NCI-H1092 treated with DMSO at 0.1 percent for 48 hours (cell line): ENCODE measurements at places on chromosomes 7 and 10.

DNA sequence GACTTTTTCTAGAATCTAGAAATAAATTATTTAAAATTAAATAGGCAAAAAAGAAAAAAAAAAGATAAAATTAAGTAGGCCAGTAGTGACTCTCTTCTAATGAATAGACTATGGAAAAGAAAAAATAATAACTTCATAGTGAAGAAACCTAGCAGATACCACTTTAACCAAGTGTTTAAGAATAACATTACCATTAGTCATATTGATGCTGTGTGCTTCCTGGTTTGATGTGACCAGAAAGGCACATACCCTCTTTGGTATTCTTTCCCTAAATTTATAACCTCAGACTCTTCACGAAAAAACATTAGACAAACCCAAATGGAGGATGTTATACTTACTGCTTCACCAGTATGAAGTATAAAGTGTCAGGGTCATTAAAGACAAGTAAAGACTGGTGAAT, 42.6 kb downstream of the KIF20B start:
- DNase-seq, result no peak

DNA sequence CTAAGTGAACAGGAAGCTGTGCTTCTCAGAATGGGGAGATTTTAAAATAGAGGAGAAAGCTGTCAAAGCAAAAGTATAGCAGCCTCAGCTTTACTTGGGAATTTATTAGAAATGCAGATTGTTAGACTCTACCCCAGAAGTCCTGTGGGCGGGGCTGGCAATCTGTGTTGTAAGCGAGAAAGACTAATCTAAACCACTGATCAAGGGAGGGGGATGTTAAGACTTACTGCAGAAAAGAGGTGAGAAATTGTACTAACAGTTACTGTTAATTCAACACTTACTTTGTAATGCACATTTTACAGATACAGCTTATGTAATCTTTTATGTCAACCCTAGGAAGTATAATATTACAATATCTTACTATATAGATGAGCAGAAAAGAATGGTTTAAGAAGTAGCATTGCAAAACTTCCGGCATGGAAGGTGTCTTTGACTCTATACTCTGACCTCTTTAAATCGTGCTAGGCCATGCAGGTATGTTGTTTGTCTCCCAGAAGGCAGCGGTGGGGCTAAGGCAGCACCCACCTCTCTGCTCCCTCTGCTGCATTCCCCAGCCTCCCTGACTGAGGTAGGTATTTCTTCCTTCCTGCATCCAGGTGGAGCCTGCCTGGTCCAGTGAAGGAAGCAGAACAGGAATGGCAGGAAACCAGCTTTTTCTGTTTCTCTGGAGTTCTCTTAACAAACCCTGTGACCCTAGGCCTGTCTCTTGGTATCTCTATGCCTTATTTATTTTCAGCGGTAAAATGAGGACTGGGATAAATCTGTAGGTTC, 462.2 kb downstream of the AUTS2 start:
- DNase-seq, result no peak

DNA sequence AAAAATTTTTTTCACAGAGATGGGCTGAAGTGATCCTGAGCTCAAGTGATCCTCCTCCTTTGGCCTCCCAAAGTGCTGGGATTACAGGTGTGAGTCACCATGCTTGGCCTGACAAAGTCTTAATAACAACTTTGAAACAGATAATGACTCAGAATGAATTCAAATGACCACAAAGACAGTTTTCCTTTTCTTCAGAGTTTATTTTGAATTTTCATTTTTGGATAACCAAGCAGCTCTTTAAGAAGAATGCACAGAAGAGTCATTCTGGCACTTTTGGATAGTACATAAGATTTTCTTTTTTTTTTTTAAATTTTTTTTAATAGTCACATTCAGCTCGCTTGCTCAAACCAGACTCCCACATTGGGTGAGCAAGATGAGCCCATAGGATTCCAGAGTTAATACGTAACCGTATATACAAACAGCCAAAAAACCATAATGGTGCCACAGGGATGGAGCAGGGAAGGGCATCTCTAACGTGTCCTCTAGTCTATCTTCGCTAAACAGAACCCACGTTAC, 43.0 kb upstream of the NMT2 start:
- DNase-seq, result no peak

- no peak for DNase-seq
Observed at GRCh38 chr10:110175406-110175805, 32.0 kb upstream of the MXI1 start.

- DNase-seq, result no peak
Observed at GRCh38 chr10:50325449-50326171, 74.3 kb upstream of the ASAH2 start.

DNA sequence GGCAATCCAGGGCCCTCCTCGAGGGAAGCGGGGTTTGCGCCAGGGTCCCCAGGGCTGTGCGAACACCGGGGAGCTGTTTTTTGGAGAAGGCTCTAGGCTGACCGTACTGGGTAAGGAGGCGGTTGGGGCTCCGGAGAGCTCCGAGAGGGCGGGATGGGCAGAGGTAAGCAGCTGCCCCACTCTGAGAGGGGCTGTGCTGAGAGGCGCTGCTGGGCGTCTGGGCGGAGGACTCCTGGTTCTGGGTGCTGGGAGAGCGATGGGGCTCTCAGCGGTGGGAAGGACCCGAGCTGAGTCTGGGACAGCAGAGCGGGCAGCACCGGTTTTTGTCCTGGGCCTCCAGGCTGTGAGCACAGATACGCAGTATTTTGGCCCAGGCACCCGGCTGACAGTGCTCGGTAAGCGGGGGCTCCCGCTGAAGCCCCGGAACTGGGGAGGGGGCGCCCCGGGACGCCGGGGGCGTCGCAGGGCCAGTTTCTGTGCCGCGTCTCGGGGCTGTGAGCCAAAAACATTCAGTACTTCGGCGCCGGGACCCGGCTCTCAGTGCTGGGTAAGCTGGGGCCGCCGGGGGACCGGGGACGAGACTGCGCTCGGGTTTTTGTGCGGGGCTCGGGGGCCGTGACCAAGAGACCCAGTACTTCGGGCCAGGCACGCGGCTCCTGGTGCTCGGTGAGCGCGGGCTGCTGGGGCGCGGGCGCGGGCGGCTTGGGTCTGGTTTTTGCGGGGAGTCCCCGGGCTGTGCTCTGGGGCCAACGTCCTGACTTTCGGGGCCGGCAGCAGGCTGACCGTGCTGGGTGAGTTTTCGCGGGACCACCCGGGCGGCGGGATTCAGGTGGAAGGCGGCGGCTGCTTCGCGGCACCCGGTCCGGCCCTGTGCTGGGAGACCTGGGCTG, 26.0 kb downstream of the PRSS2 start:
- DNase-seq, result no peak

- peak; percentile 72 for DNase-seq
Observed at GRCh38 chr10:92240289-92241157, 50.4 kb downstream of the CPEB3 start.

DNA sequence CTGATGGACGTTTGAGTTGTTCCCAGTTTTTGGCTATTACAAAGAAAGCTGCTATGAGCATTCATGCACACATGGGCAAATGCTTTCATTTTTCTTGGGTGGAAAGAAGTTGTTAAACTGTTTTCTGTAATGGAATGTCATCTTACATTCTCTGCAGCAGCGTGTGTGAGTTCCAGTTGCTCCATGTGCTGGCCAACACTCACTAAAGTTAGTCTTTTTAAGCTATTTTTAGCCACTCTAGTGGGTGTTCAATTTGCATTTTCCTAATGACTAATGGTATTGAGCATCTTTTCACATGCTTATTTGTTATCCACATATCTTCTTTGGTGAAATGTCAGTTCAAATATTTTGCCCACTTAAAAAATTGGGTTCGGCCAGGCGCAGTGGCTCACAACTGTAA, 82.8 kb upstream of the COL13A1 start:
- no peak for DNase-seq

DNA sequence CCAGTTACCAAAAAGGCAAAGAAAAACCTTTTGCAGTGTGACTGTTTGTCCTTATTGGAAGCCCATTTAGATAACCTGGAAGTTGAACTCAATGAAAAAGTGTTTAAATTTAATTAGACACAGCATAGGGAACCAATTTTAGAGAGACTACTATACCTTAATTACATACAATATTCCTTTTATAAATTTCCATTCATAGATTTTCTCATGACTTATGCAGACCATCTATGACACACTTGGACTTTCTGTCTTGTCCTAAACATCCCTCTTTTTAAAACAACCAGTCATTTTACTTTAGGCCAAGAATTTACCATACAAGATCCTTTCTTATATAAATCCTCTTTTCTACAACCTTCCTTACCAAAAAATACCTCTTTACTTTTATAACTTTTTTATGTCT, 61.6 kb downstream of the MTURN start:
- no peak for DNase-seq

GRCh38 chr10:119177708-119178371, 772 bp downstream of the PRDX3 start:
- DNase-seq, result no peak

DNA sequence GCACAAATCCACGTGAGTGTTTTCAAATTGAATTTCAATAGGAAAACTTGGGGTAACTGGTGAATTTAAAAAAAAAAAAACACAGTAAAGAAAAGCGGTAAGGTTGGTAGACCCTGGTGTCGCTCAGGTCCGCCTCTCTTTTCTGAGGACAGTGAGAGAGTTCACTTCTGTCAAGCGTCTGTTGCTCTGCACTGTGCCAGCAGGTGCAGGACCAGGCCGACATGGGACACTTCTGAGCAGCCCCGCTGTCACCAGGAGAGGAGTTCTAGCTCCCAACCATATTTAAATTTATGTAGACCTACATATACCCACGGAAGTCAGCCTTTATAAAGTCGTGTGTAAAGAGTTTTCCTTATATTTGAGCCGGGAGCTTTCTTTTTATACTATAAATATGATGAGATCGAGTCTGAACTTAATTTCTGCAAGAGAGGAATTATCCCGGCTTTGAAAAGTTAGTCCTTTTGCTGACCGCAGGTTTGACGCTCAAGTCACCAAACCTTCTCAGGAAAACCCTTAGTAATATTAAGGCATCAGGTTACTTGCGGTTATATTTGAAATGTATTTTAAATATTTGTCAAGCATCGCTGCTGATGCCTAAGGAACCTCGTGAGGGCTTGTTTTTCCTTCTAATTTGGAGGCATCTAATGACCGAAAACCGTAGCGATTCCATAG, 531 bp downstream of the IKZF1 start:
- DNase-seq, result no peak
